ENCODE measurements at places on chromosomes 16 and 17.

GRCh38 chr16:27792486-27793248, 242.7 kb downstream of the KATNIP start:
- no peak for DNase-seq

DNA sequence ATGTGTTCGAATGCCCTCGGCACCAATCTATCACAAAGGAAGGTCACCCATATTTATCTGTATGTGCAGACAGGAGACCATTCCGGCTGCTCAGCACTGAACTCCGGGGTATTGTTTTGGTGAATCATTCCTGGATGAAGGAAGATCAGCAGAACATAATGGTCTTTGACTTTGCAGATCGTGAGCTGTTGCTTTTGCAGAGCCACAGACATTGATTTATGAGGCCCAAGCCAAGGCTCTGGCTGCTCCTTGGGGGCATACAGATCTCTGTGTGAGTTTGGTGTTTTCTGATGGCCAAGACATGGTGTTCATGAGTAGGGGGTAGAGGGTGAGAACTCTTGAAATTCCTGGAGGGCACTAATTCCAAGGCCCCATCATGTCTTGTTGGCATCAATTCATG, 458.8 kb upstream of the HSBP1 start:
- no peak for DNase-seq

DNA sequence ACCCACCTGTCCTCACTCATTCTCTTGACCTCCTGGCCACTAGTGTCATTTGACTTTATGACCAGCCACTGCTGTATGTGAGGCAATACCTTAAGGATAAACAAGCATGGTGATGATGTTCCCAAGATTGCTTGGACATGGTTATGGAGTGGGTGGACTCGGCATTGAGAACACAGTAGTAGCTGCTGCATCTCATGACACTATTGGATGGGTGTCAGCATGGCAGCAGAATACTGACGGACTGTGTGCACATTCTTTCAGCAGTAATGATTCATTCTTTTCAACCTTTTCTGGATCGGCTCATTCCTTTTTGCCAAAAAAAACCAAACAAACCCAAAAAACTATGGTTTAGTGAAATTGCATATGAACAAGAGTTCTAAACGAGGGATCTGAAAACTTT, 13.5 kb downstream of the SPECC1 start:
- DNase-seq: peak; percentile 5

- no peak for DNase-seq
Observed at GRCh38 chr16:5605404-5605803, 507.8 kb upstream of the EEF2KMT start.

DNA sequence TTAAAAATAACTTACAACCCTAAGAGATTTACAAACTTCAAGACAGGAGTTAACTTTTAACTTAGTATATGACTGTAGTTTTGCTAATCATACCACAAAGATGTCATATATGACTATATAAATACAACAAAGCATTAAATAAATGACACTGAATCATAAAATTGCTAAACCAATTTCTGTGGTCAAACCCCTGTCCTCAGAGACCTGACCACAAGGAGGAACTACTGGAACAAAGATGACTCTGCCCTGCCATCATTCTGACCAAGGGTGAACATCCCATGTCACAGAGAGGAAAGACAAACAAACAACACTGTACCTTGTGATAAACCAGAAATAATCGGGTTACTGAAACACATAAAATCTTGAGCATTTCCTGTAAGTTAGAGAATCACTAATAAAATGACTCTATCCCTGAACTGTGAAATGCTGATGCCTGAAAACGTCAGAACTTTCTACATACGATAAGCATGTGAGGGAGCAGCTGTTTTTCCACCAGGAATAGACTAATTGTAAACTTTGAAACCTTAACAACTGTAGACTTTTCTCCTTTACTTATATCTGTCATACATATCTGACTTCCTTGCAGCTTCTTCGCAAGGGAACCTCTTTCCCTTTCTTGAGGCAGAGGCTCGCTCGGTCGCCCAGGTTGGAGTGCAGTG, 47.9 kb downstream of the WDR59 start:
- DNase-seq: peak; percentile 66

GRCh38 chr17:67431249-67432015, 54.4 kb downstream of the PITPNC1 start:
- DNase-seq: peak; percentile 77

DNA sequence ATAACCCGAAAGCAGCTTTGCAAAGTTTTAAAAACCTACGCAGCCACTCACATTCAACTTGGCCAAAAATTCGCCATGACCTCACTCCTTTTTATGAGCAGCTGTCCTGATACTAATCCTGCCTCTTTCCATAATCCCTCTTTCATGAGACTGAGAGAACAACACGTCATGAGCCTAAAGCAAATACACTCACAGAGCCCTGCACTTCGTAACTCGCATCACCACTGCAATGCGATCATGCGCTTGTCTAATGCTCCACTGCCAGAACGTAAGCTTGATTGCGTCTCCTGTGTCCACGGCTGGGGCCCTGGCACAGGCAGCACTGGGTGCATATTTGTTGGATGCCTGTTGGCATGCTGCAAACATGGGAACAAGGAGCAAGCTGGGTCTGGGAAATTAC, 36.2 kb downstream of the CDRT4 start:
- DNase-seq: no peak

DNA sequence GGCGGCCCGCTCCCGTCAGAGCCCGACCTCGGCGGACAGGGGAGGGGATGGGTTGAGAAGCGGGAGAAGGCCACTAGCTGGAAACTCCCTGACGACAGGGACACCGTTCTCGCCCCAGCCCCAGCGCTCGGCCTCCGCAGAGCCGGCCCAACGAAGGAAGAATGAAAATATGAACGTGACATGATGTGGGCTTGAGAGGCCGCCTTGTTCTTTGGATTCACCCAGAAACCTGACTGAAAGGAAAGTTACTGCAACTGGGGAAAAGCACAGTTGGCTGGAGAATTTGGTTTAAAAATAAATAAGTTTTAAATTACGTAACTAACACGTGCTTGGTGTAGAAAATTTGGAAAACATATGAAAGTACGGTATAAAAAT, 21.1 kb downstream of the NPTX1 start:
- peak; percentile 56 for DNase-seq

- DNase-seq: peak; percentile 92
Observed at GRCh38 chr16:70428178-70428998, 10.5 kb downstream of the ST3GAL2 start.

GRCh38 chr17:17913695-17914332, 58.4 kb downstream of the TOM1L2 start:
- peak; percentile 97 for DNase-seq

- DNase-seq: no peak
Observed at GRCh38 chr17:73401911-73402310, 90.1 kb upstream of the CDC42EP4 start.

GRCh38 chr16:88318521-88318920, 64.2 kb upstream of the ZNF469 start:
- no peak for DNase-seq

DNA sequence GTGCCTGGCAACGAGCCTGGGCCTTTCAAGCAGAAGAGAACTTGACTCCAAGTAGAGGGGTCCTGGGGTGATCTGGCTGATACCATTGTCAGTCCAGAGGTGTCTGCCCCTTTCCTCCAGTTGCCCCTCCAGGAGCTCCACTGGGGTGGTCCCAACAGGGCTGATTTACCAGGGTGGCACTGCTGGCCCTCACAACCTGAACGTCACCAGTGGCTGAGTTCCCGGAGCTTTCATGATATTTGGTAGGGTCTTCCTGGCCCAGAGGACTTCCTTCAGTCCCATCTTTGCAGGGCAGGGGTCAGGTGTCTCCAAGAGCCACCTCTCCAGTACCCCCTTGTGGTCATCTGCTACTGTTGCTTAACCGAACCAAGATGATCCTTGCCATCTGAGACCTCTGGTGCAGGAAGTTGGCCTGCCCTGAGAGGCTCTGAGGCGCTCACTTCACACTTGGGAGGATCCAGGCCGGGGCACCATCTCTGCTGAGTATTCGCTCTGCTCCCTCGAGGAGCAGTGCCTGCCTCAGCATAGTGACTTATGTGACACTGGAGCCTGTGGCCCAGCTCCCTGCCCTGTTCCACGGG, 3.5 kb downstream of the LIMD2 start:
- DNase-seq: peak; percentile 31

DNA sequence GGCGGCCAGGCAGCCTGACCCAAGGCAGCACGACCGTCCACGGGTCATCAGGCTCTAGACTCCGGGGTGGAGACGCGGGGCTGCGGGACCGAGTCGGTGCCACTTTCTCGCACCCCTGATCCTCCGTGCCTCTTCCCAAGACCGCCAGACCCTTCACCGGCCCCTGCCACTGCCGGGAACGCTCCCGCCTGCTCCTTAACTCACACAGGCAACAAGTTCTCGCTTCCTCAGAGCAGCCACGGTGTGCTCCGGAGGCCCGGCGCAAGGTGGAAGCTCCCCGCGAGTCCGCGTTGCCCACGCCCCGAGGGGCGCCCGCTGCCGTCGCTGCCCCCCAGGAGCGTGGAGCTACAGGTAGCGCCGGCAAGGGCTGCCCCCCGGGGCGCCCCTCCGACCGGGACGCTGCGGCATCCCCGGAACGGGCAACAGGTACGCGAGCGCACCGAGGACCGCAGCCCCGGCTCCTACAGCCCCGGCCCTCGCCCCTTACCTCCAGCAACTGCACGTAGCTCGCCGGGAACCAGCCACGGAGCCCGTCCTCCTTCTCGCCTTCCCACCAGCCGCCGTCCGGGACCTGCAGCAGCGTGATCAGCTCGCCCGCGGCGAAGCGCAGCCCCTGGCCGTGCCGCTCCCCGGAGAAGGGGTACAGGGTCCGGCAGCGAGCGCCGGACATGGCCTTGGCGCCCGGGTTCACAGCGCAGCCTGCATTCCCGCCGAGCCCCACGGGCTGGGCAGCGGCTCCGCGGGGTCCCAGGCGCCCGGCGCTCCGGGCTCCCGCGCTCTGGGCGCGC, 491 bp downstream of the GAS7 start:
- no peak for DNase-seq

DNA sequence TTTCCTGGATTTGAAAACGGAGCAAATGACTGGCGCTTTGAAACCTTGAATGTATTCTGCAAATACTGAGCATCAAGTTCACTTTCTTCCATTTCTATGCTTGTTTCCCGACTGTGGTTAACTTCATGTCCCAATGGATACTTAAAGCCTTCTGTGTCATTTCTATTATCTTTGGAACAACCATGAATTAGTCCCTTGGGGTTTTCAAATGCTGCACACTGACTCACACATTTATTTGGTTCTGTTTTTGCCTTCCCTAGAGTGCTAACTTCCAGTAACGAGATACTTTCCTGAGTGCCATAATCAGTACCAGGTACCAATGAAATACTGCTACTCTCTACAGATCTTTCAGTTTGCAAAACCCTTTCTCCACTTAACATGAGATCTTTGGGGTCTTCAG, 32.3 kb downstream of the BRCA1 start:
- no peak for DNase-seq
